ENCODE measurements at places on chromosomes 4 and X.

DNA sequence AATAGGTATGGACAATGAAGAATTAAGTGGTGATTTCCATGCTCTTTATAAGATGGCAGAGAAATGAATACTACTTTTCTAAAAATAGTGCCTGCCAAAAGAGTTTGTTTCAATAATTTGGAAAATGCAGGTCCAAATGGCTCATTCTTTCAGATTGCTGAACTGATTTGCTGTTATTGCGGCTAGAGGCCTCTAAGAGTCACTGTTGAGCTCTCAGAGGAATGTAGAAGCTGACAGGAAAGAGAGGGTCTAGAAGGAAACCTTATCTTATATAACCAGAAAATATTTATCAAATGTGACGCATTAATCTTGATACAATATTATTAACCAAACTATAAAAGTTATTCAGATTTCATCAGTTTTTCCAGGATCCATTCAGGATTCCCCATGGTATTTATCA lies 65.7 kb upstream of the PAGE1 start:
- DNase-seq: no peak

GRCh38 chr4:170109586-170110284 lies 20.0 kb upstream of the AADAT start:
- DNase-seq: no peak

GRCh38 chrX:143642426-143642825 lies 6.5 kb upstream of the SLITRK4 start:
- DNase-seq: no peak

DNA sequence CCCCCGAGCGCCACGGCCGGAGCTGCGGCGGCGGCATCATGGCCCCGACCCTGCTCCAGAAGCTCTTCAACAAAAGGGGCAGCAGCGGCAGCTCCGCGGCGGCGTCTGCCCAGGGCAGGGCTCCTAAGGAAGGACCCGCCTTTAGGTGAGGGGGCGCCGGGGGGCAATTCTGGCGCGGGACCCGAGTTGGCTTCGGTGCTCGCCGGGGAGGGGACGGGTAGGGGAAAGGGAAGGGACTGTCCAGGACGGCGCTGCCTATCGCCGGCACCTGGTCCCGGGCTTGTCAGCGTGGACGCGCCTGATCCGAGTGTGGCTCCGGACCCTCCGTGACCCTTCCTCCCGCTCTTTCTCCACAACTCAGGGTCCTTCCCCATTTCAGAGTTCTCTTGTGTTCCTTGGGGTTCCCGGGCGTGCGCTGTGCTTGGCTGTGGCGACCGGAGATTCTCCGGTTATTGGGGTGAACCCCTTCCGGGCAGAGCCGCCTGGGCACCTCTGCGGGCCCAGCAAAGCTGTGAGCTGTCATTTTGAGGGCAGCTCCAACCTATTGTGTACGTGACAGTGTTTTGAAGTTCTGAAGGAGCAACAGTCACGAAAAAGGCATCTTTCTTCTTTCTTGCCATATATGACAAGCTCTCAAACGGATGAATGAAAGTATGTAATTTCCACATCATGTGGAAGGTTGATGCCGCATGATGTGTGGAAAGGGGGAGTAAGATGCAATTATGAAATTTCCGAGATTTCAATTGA lies 522 bp downstream of the FNIP2 start:
- no peak for DNase-seq

DNA sequence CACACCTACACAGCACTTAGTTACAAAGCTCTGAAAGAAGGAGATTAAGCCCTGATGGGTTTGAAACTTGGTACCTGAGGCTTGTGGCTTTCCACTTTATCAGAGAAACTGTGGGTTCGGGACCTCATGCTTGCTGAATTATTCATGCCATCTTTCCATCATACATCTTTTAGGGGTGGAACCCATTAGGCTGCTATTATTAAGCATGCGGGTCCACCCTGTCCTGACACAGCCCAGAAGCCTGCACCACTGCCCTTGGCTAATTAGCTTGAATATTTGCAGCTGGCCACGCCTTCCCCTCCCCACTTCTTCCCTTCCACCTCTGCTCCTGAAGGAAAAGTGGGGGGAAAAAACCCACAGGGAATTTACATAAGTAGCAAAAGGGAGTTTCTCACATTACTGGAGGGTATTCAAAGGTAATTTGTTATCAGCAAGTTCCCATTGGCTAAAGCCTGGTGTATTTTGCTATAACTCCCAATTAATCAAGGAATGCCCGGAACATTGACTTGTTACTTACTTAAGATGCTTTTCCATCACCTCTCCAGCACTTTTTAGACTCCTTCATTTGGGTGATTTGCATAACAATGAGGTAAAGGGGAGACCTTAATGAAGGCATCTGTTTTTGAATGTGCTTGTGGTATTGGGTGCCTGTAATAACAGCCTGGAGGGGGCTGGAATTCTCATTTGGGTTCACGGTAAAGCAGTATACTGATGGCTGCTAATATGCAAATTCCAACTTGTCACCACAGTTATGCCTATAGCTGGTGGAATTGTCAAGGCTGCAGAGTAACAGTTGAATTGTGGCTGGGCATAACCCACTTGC lies 231.7 kb upstream of the GATB start:
- no peak for DNase-seq

- no peak for DNase-seq
These were observed 11.5 kb downstream of the CLCN4 start for GRCh38 chrX:10168226-10168625.

GRCh38 chrX:16177260-16177659 lies 10.0 kb downstream of the MAGEB17 start:
- no peak for DNase-seq

DNA sequence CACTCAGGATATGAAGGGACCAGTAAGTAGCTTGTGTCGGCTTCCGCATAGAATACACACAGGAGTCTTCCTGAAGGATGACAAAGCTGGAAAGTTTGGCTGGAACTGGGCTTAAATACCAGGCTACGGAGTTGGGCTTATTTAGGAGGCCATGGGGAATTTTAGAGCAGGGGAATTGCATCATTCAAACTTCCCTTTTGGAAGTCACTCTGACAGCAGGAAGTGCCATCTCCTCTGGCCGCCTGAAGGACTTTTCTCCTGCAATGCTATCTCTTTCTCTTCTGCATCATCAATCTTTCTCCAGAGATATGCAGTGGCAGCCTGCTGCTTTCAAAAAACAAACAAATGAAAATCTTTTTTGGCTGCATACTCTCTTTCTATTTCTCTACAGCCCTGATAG lies 48.4 kb upstream of the PAK3 start:
- no peak for DNase-seq

DNA sequence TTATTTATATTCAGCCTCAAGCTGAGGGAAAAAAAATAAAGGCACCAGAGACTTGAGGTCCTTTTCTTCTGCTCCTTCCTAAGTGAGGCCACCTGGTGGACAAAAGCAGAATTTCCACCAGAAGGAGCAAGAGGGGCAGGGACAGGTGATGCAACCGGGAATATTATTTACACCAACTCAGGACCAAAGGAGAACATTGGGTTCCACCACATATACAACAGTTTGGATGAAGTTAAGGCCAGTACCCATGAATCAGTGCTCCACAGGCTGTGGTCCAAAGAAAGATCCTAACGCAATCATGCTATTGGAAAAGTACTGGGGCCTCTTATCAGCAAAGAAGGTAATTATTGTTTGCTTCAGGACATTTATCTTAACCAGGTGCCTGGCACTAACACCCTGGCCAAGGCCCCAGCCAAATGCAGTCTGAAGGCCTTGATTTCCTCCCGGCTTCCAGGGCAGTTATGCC lies 57.4 kb downstream of the TSC22D3 start:
- DNase-seq: no peak
